CD4-positive, CD25-positive, alpha-beta regulatory T cell (primary cell): ENCODE measurements at places on chromosomes 7 and 10. TPM values are rescaled to one million over a fixed set of nuclear protein-coding genes. Genes with fewer than 3 reads are reported as not detected.

Gene TYSND1
- total RNA-seq = 15.2 TPM

Gene FAM241B
- total RNA-seq = 9.7 TPM

Gene CNTNAP2
- total RNA-seq = not detected

Gene FGFBP3
- 1.5 TPM for total RNA-seq

Gene UPK3BL2
- total RNA-seq = 98.1 TPM

- H3K4me3 ChIP-seq = no peak overlapping the region
- H3K36me3 ChIP-seq = peaks cover 4% of the 10 kb centered on the region
- H3K27ac ChIP-seq = no peak overlapping the region
- DNase-seq = no peak
Observed at GRCh38 chr7:105189859-105190492, 176.0 kb downstream of the KMT2E start.

Gene ZP3
- total RNA-seq = 2.2 TPM

Gene WIPF3
- not detected for total RNA-seq

Gene STN1
- total RNA-seq = 44.1 TPM

DNA sequence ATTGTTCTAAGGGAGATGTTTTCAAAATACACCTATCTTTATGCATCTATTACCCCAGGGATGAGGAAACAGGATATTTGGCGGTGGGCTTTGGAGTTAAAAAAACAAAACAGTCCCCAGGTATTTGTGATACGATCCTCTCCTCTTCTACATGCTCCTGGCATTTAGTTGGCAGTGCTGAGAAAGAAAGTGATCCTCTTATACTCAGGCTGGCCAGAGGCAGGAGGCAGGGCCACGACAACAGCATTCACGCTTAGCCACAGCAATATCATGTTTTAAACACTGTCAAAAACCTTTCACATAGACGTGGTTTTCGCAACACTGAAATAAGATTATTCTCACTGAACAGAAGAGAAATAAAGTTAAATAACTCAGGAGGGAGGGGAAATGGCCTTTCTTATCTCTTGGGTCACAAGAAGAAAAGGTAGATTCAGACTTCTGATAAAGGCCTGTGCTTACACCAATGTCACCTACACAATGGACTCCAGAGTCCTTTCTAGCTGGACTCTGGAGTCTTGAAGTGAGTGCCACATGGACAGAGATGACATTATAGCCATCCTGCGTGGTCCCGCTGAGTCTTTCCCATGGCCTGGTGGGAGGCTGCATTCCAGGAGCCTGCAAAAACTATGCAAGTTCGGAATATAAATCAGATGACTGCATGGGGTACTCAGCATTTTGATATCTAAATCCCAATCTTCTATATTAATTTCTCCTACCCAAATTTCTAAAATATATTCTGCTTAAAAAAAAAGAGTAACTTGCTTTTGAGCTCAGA is 88.7 kb downstream of the PIP4K2A start:
- H3K4me3 ChIP-seq = peak overlapping the region; percentile 51
- peaks cover 98% of the 10 kb centered on the region for H3K4me1 ChIP-seq
- DNase-seq = no peak
- no peaks in the 10 kb centered on the region for H3K27me3 ChIP-seq
- H3K27ac ChIP-seq = peak overlapping the region; percentile 94

DNA sequence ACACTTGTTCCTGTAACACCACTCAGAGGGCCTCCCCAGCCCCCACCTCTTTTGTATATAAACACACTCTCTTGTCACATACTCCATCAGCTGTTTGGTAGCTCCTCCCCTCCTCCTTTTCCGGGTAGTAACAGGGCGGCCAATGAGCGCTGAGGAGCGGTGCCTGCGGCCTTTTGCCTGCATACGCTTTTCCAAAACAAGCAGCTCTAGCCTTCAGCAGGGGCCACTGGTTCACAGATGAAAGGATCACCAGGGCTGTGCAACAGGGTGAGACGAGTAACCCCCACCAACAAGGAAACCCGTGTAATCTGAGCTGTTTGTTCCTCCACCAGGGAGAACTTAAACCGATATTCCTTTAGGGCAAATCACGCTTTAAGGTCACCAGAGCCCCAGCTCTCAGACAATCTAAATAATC is 3.9 kb downstream of the UBE2H start:
- H3K36me3 ChIP-seq = peaks cover 4% of the 10 kb centered on the region
- H3K4me1 ChIP-seq = peaks cover 42% of the 10 kb centered on the region
- no peaks in the 10 kb centered on the region for H3K27me3 ChIP-seq
- H3K4me3 ChIP-seq = peak overlapping the region; percentile 96

GRCh38 chr10:1504286-1504685 is 233.0 kb downstream of the ADARB2 start:
- H3K27ac ChIP-seq = no peak overlapping the region
- no peaks in the 10 kb centered on the region for H3K4me1 ChIP-seq
- no peak for DNase-seq
- H3K4me3 ChIP-seq = no peak overlapping the region
- H3K36me3 ChIP-seq = no peaks in the 10 kb centered on the region

Gene CAMK2B
- not detected for total RNA-seq

DNA sequence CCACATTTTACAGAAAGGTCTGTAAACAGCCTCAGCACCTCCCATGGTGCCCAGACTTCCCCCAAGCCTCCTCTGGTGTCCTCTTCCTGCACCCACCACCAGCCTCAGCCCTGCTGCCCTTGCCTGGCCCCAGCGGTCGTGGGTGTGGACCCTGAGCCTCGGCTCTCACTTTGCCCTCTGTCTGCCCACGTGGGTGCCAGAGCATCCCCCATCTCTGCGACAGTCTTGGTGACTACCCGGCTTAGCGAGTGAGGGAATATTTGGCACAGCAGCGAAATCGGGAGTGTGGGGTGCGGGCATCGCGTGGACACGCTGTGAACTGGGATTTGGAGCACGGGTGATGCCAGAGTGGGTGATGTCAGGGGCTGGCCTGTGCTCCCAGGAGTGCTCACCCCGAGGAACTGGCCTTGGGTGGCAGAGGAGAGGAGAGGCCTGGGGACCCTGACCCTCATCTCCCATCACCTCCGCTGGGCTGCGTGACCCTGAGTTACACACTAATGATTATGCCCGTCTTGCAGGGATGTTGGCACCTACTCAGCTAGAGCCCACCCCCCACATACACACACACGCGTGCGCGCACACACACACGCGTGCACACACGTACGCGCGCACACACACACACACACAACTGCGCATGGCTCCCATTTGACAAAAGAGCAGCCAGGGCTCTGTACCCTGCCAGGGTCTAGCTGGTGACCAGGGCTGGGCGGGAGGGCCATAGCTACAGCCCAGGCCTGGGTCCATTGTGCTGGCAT is 8.7 kb downstream of the ELFN1 start:
- H3K27ac ChIP-seq = no peak overlapping the region
- no peaks in the 10 kb centered on the region for H3K4me1 ChIP-seq
- H3K4me3 ChIP-seq = no peak overlapping the region
- DNase-seq = no peak
- H3K27me3 ChIP-seq = no peaks in the 10 kb centered on the region

DNA sequence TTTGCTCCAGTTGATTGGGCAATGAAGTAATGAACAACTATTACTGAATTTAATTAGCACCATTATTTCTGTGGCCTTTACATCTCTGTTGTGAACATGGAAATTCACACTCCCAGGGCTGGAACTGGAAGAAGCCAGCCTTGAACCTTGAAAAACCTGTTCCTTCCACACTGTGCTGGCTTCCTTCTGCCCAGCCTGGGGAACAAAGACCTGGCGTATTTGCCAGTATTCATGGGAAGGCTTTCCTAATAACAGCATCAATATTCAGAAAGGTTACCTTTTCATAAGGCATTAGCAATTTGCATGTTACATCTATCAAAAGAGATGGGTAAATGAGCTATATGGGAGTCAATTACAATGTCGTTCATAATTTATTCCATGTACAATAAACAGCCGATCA is 1.3 kb downstream of the C10orf90 start:
- no peaks in the 10 kb centered on the region for H3K4me1 ChIP-seq
- no peak for DNase-seq

DNA sequence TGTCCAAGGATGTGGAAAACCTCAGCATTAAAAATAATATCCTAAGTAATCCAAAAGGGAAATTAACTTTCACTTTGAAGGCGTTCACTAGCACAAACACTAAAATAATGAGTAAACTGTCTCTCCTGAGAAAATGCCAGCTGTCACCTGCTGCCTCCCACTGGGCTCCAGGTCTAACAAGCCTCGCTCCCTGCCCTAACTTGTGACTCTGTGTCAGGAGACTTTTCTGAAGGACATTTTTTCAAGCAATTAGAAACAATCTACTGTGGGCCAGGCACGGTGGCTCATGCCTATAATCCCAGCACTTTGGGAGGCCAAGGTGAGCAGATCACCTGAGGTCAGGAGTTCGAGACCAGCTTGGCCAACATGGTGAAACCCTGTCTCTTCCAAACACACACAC is 72.8 kb upstream of the GLCCI1 start:
- no peaks in the 10 kb centered on the region for H3K36me3 ChIP-seq
- no peak overlapping the region for H3K4me3 ChIP-seq
- no peaks in the 10 kb centered on the region for H3K4me1 ChIP-seq
- no peak overlapping the region for H3K27ac ChIP-seq

DNA sequence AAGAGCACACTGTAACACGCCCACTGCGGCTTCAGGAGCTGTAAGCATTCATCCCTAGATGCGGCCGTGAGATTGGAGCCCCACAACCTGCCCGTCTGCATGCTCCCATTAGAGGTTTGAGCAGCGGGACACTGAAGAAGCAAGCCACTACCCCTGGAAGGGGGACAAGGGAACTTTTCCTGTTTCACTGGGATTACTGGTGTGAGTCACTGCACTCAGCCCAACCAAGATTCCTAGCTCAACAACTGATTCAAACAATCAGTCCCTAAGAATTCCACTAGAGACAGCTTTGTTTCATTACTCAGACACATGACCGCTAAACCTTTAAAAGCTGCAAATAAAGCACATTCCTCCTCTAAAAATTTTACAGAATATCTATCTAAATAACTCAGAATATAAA is 69.8 kb downstream of the ORC5 start:
- H3K4me1 ChIP-seq = no peaks in the 10 kb centered on the region
- H3K4me3 ChIP-seq = no peak overlapping the region
- no peak overlapping the region for H3K27ac ChIP-seq
- DNase-seq = no peak
- H3K36me3 ChIP-seq = peaks cover 41% of the 10 kb centered on the region

DNA sequence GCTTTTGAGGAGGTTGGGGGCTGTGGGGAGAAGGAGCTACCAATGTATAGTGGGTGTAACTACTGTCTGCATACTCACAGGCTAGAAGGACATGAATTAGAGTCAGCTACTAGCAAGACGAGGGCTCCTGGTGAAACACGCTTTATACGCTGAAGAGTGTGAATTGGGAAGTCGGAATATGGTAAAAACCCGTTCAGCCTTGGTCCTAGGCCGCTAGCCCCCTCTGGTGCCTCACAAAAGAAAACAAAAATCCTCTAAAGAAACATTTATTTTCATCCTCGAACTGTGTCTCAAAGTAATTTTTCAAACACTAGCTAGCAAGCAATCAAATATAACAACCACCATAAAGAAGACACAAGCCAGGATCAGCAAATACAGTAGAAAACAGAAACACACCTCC is 338.1 kb upstream of the SEMA3C start:
- no peak overlapping the region for H3K4me3 ChIP-seq
- no peak overlapping the region for H3K27ac ChIP-seq
- H3K27me3 ChIP-seq = no peaks in the 10 kb centered on the region
- DNase-seq = no peak
- no peaks in the 10 kb centered on the region for H3K36me3 ChIP-seq

Gene TRIM73
- 28.2 TPM for total RNA-seq

Gene CHST3
- not detected for total RNA-seq

- no peak overlapping the region for H3K4me3 ChIP-seq
- no peak overlapping the region for H3K27ac ChIP-seq
- no peak for DNase-seq
- no peaks in the 10 kb centered on the region for H3K4me1 ChIP-seq
- peaks cover 7% of the 10 kb centered on the region for H3K27me3 ChIP-seq
Observed at GRCh38 chr7:50679218-50680007, 103.3 kb downstream of the GRB10 start.

- H3K27me3 ChIP-seq = no peaks in the 10 kb centered on the region
- peak overlapping the region; percentile 66 for H3K27ac ChIP-seq
- DNase-seq = peak; percentile 86
- peaks cover 31% of the 10 kb centered on the region for H3K4me1 ChIP-seq
- no peaks in the 10 kb centered on the region for H3K36me3 ChIP-seq
- H3K4me3 ChIP-seq = peak overlapping the region; percentile 83
Observed at GRCh38 chr10:33008499-33009243, 50.6 kb upstream of the ITGB1 start.

Gene OPN1SW
- total RNA-seq = not detected

Gene PRSS37
- not detected for total RNA-seq
